ENCODE measurements at places on chromosomes 13 and 19. TPM values are rescaled to one million over a fixed set of nuclear protein-coding genes. Genes with fewer than 3 reads are reported as not detected.

Gene SBSN
- not detected for total RNA-seq

Gene OR7A5
- total RNA-seq, result not detected

Gene CD70
- 1.7 TPM for total RNA-seq

Gene PPFIA3
- 27.3 TPM for total RNA-seq

Gene NANOS3
- 0.66 TPM for total RNA-seq

Gene ZNF599
- total RNA-seq, result 5.2 TPM

Gene ZNF792
- total RNA-seq, result 12.9 TPM

Gene EDDM13
- total RNA-seq, result not detected

Gene EID2B
- 2.7 TPM for total RNA-seq

DNA sequence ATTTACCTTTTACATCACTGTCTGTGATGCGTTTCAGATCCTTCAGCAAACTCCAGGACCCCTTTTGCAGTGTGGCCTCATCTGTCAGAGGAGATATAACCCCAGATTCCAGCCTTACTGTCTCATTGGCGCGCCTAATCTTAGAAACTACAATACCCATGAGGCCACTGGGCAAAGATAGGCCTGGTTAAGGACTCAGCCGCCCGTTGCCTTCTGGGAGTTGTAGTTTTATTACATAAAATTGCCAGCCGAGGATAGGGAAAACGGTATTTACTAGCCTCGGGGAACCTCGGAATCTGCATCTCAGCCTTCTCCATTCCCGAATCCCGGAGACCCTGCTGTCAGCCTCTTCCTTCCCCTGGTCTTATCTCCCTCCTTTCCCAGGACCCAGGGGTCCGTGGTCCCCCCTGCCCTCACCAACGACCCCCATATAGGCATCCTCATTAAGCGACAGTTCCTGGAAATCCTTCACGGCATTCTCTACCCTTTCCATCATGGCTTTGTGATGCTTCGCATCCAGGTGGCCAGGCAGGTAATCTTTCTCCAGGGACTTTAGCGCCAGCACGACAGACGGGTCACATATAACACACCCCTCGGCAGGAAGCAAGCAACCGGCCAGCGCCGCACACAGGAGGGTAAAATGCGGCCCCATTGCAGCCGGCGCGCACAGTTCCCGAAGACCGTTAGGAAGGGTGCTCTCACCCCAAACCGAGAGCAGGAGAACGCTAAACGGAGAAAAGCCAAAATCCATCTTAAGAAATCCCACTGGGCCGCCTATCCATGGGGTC, 1.3 kb downstream of the IZUMO1 start:
- H3K27ac ChIP-seq, result peak overlapping the region; percentile 79
- peaks cover 29% of the 10 kb centered on the region for H3K4me1 ChIP-seq
- DNase-seq, result peak; percentile 70
- H3K36me3 ChIP-seq, result peaks cover 11% of the 10 kb centered on the region

- no peak overlapping the region for H3K4me3 ChIP-seq
- no peak overlapping the region for H3K27ac ChIP-seq
- H3K4me1 ChIP-seq, result peaks cover 4% of the 10 kb centered on the region
- peaks cover 48% of the 10 kb centered on the region for H3K27me3 ChIP-seq
- H3K36me3 ChIP-seq, result no peaks in the 10 kb centered on the region
Measured at GRCh38 chr19:29520390-29520789, 5.4 kb upstream of the VSTM2B start.

GRCh38 chr13:91762957-91763356, 364.5 kb downstream of the GPC5 start:
- H3K27me3 ChIP-seq, result no peaks in the 10 kb centered on the region
- peaks cover 25% of the 10 kb centered on the region for H3K4me1 ChIP-seq
- H3K27ac ChIP-seq, result no peak overlapping the region
- DNase-seq, result no peak
- H3K4me3 ChIP-seq, result no peak overlapping the region
- H3K36me3 ChIP-seq, result no peaks in the 10 kb centered on the region

DNA sequence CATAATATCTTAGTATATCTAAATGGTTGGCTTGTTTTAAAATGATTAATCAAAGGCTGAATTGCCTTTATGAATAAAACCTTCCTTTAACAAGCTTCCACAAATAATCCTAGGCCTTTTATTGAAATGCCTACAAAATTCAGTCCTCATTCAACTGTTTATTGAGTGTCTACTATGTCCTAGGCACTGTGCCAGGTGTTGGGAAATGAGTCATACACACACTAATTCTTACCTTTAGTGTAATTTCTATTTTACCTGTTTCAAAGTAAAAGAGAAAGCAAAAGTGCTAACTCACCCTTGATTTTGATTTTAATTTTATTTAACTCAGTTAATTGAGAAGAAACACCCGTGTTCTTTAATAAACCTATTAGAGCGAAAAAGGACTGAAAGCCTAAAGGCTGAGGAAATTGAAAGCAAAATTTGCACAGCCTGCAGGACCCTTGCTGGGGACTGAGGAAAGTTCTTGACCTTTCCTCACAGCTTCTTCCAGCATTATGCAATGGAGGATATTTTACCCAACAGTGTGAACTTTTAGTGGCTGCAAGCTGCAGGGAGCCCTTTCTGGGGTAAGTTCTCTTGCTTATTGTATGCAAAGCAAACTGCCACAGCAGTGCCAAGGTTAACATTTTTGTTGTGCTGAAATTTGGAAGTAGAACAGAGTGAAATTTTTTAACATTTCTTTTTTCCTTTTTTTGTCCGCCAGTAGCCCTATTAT, 83.1 kb downstream of the B3GLCT start:
- no peaks in the 10 kb centered on the region for H3K27me3 ChIP-seq
- H3K4me1 ChIP-seq, result peaks cover 4% of the 10 kb centered on the region
- no peak overlapping the region for H3K27ac ChIP-seq
- no peak for DNase-seq

GRCh38 chr19:33444562-33445441, 71.3 kb downstream of the CEBPG start:
- H3K27me3 ChIP-seq, result no peaks in the 10 kb centered on the region
- H3K36me3 ChIP-seq, result no peaks in the 10 kb centered on the region
- no peaks in the 10 kb centered on the region for H3K4me1 ChIP-seq
- no peak for DNase-seq
- H3K27ac ChIP-seq, result peak overlapping the region; percentile 38

- H3K27ac ChIP-seq, result no peak overlapping the region
- DNase-seq, result no peak
- H3K36me3 ChIP-seq, result no peaks in the 10 kb centered on the region
Measured at GRCh38 chr13:37613638-37614037, 15.1 kb upstream of the POSTN start.

- H3K36me3 ChIP-seq, result peaks cover 4% of the 10 kb centered on the region
- H3K27me3 ChIP-seq, result no peaks in the 10 kb centered on the region
- H3K4me1 ChIP-seq, result no peaks in the 10 kb centered on the region
- no peak overlapping the region for H3K27ac ChIP-seq
- H3K4me3 ChIP-seq, result no peak overlapping the region
Measured at GRCh38 chr13:27347211-27347772, 76.7 kb downstream of the RASL11A start.

DNA sequence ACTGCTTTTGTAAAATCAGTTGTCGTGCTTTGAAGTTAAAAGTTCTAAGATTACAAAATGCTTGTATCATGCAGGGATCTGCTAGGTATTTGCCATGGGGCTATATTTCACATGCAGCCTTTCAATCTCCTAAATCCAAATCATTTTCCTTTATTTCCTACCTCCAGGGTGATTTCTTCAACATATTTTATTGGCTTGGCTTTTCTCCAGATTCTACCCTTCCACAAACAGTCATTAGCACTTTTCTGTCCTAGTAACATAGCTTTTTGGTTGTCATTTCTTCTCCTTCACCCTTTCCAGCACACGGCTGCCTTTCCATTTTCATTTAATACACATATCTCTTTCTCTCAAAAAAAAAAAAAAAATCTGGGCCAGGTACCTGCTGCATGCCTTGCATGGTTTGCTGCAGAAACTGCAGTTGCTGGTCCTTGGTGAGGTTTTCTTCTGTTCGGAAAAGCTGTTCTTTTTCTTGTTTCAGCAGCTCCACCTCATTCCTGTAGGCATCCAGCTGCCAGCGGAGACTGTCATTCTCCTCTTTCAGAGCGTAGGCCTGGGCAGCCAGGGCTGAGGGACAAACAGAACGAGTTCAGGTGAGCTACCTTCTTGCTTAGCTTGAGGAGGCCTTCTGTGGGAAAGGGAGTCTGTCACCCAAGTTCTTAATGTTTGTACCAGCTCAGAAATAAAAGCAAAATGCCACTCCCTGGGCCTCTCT, 274.7 kb downstream of the DNAJC15 start:
- no peak overlapping the region for H3K4me3 ChIP-seq
- H3K4me1 ChIP-seq, result peaks cover 22% of the 10 kb centered on the region

DNA sequence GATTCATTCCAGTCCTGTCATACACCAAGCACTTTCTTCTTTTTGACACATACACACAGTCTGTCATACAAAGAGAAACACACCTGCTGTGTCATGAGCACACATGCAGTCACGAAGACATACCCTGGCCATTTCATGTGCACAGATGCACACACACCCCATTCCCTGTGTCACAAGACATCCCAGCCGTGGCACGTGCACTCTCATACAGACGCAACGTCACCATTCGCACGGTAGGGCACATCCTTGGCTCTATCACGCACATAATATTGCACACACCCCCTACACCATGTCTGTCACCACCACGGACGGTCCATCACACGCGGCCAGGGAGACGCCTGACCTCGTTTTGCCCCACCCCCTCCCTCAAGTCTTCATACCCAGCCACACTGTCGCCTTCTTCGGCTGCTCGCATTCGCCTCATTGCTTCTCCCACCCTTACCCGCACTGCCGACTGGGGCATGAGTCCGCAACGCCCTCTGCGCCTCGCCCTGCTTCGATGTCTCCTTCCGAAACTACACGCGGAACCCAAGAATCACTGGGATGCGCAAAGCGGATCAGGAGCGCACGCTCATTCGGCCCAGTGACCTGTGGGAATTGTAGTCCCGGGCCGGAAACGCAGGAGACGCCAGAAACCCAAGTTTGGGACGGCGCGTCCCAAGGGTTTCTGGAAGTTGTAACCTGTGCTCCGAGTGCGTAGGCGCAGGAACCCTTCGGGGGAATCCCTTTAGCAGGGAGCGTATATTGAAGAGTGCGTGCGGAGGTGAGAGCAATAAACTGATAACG, 6.8 kb upstream of the ZNF283 start:
- H3K4me1 ChIP-seq, result peaks cover 4% of the 10 kb centered on the region
- DNase-seq, result peak; percentile 21
- no peaks in the 10 kb centered on the region for H3K36me3 ChIP-seq
- H3K27me3 ChIP-seq, result peaks cover 53% of the 10 kb centered on the region
- H3K27ac ChIP-seq, result no peak overlapping the region

DNA sequence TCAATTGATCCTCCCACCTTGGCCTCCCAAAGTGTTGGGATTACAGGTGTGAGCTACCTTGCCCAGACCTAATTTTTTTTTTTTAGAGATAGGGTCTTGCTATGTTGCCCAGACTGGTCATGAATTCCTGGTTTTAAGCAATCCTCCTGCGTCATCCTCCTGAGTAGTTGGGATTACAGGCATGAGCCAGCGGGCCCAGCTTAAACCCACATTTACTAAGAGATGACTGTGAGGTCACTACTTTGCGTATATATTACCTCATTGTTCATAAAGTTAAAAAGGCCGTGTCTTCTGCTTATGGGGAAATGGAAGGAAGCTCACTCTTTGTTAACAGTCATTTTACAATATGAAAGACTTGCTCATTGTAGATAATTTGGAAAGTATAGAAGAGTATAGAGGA, 39.6 kb upstream of the C1QTNF9 start:
- H3K27ac ChIP-seq, result no peak overlapping the region
- no peak for DNase-seq
- 0 out of 2 replicates have a peak, but pooled peaks cover 2% of the 10 kb centered on the region for H3K36me3 ChIP-seq

DNA sequence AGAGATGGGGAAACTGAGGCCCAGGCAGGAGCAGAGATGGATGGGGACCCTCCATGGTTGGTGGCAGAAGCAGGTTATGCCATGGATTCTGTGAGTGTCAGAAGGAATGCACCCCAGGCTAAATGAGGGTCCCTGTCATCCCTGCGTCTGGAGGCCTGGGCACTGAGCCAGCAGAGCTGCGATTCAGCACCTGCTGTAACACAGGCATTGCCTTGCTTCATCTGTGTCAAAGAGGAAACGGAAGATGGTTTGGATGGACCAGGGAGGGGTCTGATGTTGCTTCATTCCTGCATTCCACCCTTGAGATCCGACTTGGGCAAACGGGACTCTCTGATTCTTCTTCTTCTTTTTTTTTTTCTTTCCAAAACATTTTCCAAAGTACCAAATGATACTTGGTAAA, 1.2 kb downstream of the C5AR1 start:
- no peak for DNase-seq
- H3K4me3 ChIP-seq, result no peak overlapping the region
- H3K4me1 ChIP-seq, result peaks cover 5% of the 10 kb centered on the region
- peaks cover 19% of the 10 kb centered on the region for H3K27me3 ChIP-seq

DNA sequence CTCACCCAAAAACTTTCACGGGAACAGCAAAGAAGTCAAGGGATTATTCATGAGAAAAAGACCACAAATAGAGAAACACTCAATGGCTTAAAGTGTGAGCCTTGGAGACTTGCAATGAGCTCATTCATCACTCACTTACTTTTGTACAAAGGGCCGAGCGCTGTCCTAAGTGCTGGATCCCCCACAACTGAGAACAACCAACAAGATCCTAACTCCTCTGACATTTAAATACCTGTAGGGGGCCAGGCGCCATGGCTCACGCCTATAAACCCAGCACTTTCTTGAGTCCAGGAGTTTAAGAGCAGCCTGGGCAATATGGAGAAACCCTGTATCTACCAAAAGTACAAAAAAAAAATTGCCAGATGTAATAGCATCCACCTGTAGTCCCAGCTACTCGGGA, 29.4 kb upstream of the ZNF507 start:
- no peaks in the 10 kb centered on the region for H3K36me3 ChIP-seq
- no peak overlapping the region for H3K4me3 ChIP-seq
- H3K27ac ChIP-seq, result no peak overlapping the region
- DNase-seq, result peak; percentile 36

DNA sequence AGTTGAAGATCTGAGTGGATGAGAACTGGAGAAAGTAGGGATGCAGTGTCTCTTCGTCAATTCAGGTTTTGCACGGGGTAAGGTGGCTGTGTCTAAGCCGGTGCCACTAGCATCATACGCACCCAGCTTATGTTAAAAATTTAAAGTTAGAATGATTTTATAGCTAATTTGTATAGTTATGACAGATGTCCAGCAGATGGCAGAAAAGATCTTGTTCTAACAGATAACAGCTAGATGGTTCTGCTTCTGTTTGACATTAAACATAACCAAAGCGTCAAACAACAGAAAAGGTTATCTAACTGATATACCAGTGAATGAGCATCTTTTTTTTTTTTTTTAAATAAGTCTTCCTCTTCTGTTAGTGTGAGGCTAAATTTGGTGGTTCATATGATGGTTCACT, 18.8 kb upstream of the EDDM13 start:
- no peak overlapping the region for H3K4me3 ChIP-seq
- H3K27ac ChIP-seq, result no peak overlapping the region
- DNase-seq, result no peak
- peaks cover 12% of the 10 kb centered on the region for H3K27me3 ChIP-seq

DNA sequence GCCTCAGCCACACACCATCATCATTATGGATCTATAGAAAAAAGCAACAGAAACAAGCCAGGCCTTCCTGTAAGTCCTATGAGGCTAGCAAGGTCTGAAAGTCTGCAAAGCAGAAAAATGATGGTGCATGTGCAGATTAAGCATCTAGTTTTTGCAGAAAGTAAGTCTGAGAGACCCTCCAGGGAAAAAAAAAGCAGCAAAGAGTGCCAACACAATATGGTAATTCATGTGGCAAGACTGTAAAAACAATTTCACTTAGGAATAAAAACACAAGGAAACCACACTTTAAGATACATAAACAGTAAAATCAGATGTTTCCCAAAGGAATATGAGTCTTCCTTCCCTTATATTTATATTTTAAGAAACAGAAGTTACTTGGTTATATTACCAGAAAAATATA, 112.3 kb upstream of the FBXL3 start:
- no peaks in the 10 kb centered on the region for H3K27me3 ChIP-seq
- H3K4me3 ChIP-seq, result no peak overlapping the region
- DNase-seq, result no peak
- H3K27ac ChIP-seq, result no peak overlapping the region
- peaks cover 6% of the 10 kb centered on the region for H3K36me3 ChIP-seq
- H3K4me1 ChIP-seq, result peaks cover 4% of the 10 kb centered on the region
